ENCODE measurements at places on chromosomes 2 and 18.

GRCh38 chr2:211877061-211877460, 661.5 kb downstream of the ERBB4 start:
- DNase-seq = no peak

DNA sequence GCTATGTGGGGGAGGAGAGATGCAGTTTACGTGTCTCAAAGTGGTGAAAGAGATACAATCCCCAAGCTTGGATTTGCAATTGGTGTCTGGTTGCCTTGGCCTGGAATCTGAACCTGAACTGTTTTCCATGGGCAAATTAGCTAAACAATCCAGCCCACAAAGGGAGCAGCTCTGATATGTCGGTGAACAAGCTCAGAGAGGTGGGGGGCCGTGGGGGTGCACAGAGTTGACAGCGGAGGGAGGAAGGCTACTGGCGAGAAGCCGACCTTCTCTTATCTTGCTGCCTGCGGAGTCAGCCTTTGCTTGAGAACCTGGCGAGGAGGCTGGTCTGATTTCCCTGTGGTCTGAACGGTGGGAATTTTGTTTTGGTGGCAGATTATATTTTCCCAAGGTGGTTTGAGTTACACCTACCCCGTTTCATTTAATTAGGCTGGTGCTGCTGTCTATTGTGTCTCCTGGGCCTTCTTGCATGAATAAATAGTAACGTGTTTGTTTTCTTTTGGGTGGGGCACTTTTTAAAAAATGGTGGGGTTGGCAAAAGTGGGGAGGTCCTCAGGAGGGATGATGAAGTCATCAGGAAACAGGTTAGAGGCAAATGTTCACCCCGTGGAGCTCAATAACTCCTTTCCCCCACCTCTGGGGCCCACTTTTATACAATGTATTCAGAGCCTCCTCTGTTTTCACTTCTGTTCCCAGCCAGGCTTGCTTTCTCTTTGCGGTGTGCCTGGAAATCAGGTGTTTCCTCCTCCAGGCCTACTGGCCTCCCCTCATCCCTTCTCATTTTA, 80.9 kb upstream of the IGFBP5 start:
- DNase-seq = no peak

- no peak for DNase-seq
Observed at GRCh38 chr2:29040552-29040951, 33.8 kb downstream of the PCARE start.

GRCh38 chr2:60215386-60215901, 338.0 kb downstream of the BCL11A start:
- DNase-seq = no peak

DNA sequence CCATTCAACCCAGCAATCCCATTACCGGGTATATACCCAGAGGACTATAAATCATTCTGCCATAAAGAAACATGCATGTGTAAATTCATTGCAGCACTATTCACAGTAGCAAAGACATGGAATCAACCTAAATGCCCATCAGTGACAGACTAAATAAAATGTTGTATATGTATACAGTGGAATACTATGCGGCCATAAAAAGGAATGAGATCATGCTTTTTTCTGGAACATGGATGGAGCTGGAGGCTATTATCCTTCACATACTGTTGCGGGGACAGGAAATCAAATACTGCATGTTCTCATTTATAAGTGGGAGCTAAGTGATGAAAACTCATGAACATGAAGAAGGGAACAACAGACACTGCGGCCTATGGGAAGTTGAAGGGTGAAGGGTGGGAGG, 65.1 kb downstream of the EHBP1 start:
- DNase-seq = no peak

GRCh38 chr2:224094413-224094812, 55.3 kb upstream of the SERPINE2 start:
- no peak for DNase-seq

DNA sequence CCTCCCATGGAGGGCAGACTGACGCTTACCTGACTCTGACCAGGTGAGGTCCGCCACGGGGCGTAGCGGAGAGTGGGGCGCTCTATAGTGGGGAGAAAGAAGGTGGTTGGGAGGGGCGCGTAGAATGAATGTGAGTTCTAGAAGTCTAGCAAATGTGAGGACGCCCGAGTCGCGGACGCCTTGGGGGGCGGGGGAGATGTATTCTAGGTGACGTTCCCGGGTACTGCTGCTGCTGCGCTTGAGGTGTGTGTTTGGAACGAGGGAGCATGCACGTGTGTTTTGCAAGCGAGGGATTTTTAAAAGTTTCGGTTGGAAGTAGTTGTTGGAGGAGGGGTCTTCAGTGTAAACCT, 758 bp downstream of the RIF1 start:
- DNase-seq = peak; percentile 11

- no peak for DNase-seq
Observed at GRCh38 chr2:214575465-214575864, 164.6 kb downstream of the VWC2L start.

DNA sequence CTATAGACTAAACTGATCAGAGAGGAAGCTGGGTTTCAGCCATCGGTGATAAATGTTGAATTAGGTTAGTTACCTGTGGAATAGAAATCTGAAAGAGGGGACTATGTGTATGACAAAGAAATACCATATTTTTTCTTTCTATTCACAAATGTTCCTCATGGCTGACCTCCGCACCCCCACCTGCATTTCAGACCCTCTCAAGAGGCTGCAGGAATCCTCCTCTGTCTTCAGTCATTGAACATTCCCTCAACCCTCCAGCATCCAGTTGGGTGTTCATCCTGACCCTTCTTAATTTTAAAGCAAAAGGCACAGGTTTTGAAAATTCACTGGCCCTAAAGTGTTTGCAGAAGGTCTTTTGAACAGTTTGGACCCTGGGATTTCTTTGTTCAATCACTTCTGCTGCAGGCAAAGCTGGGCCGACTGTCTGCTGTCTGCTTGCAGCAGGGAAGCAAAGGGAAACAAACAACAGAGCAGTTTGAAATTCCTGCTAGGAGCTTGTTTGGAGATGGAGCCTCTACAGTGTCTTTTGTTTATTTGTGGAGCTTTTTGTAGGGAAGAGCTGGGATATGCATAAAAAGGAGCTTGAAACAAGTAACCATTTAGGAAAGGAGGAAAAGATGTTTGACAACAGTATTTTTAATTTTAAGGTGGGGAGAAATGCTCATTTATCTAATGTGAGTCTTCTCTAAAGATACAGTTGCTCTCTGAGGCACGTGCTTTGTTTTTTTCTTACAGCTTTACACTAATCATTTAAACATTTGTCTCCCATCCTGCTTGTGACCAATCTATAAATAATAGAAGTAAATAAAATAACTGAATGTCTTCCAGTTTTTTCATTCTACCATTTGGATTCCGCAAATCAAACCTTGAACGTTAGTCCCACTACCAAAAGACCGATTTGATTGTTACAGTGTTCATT, 213.3 kb upstream of the MMADHC start:
- no peak for DNase-seq

- no peak for DNase-seq
Observed at GRCh38 chr2:160984426-160985077, 175.7 kb upstream of the TANK start.

- DNase-seq = no peak
Observed at GRCh38 chr18:43238429-43238828, 38.9 kb downstream of the SYT4 start.

DNA sequence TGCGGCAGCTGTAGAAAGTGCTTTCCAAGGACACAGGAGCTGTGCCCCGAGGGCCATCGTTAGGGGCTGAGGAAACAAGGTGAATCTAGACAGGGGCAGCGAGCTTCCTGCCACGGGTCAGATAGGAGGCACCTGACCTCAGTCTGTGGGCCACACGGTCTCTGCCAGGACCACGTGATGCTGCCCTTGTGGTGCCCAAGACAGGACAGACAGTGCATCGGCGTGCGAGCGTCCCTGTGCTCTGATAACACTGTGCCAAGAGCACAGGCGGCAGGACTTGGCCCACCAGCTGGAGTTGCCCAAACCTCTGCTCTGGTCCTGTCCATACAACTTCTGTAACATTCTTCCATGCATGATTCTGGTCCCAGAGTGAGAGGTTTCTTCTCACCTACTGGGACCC, 225.4 kb downstream of the TWIST2 start:
- DNase-seq = no peak

DNA sequence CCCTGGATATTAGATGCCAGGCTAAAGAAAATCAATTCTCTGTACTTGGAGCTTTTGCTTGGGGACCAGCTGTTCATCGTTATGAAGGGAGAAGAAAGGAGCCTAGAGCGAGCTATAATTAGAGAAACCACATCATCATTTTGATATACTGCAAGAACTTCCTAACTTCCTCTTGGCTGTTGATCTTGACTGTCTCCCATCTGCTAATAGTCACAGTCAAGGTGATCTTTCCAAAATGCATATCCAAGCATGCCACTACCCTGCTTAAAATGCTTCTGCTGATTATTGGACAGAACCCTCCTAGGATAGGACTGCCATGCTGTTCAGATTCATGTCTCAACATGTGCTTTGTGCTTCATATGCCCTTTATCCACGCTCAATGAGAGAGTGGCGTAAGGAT, 54.8 kb downstream of the RAPGEF4 start:
- no peak for DNase-seq

DNA sequence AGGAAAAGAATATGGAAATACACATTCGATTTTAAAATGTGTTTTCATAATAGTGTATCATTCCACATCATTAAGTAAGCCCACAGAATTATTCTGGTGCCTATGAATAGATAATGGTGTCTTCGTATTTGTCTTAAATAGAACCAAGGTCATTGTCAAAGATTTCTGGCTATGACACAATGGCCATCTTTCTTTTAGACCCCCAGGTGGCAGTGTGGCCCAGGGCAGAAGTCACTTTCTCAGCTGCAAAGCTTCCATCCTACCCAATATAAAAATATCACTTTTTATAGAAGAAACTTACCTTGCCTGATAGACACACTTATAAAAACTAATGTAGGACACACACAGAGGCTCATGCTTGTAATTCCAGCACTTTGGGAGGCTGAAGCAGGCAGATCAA, 57.5 kb downstream of the ZRANB3 start:
- DNase-seq = no peak

DNA sequence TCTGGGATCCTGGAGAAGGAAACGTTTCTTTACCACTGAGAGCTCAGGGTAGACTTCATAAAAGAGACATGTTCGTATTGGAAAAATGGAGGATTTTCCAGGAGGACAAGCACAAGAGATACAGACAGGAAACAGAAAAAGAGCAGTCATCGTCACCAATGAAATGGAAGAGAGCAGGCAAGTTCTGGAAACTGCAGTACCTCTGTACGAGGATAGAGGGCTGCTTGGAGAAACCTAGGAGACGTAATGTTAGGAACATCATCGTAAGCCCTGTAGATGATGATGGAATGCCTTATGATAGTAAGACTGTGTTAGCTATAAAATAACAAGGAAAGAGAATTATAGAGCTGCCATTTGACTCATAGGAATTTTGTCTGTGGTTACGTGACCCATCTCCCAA, 121.1 kb upstream of the KLHL14 start:
- no peak for DNase-seq
